Bronchial epithelial cell (primary cell): ENCODE measurements at places on chromosomes 4 and X.
A peak's percentile ranks its signal among the peaks of the same experiment; 100 is the strongest.

- no peak for DNase-seq
Observed at GRCh38 chrX:21438792-21439191, 64.6 kb downstream of the CNKSR2 start.

GRCh38 chr4:154205471-154205870, 286.1 kb downstream of the DCHS2 start:
- DNase-seq = peak; percentile 1

DNA sequence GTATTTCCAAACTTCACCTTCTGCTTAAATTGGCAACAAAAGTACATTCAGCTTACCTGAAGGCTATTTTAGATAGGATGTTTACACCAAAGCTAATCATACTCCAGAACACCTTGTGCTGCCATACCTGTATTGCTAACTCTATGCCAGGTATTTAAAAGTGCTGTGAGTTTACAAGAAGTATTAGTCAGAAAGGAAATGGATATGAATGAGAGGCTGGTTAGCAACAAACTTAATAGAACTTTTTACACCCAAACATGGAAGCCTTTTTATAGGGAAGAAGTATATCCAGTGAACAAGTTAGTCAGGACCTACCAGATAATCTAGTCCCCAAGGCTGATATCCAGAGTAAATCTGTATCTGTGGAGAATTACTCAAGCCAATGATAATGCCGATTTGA, 131.2 kb upstream of the SPRY1 start:
- DNase-seq = peak; percentile 79

DNA sequence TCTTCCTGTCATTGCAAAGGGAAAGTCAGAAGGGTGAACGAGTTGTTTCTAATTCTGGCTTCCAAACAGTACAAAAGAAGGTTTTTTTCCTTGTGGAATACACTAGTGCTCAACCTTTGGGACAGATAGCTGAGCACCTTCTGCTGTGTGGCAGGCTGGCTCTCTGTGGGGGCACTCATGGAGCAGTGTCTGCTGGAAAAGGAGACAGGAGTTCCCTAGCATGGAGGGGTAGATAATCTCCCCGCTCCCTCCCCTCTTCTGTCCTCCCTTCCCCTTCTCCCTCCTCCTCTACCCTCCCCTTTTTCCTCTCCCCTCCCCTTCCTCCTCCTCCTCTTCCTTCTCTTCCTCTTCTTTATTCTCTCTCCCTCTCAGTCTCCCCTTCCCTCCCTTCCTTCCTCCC, 62.4 kb upstream of the MTM1 start:
- DNase-seq = no peak

DNA sequence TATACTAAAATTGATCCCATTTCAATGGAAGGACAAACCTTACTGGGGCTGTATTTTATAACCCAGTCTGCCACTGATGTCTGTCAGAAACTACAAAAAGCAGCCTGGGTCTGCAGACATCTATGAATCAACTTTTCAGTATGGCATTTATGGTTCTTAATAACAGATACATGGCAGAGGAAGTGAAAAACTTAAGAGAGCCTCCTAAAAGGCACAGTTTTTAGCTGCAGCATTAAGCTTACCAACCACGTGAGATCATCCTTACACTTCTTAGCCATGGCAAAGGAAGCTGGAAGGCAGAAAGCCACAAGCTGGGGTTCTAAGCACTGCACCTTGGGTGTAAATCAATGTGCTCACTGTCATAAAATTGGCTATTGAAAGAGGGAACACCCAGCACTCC, 16.6 kb upstream of the UGT2B17 start:
- DNase-seq = no peak
